ENCODE measurements at places on chromosomes 1 and 21. TPM values are rescaled to one million over a fixed set of nuclear protein-coding genes. Genes with fewer than 3 reads are reported as not detected.

CYYR1 gene
- 28.1 TPM for total RNA-seq

PALMD gene
- total RNA-seq, result 18.8 TPM

PODN gene
- 64.0 TPM for total RNA-seq

ESPN gene
- total RNA-seq, result 8.3 TPM

ILDR2 gene
- total RNA-seq, result 1.6 TPM

NPHP4 gene
- 16.1 TPM for total RNA-seq

MCOLN3 gene
- 7.6 TPM for total RNA-seq

HSPB7 gene
- total RNA-seq, result 4.9 TPM
